ENCODE measurements at places on chromosomes 11 and 22. TPM values are rescaled to one million over a fixed set of nuclear protein-coding genes. Genes with fewer than 3 reads are reported as not detected.

Gene UBQLN3
- not detected for total RNA-seq

Gene SCGB2A2
- total RNA-seq: not detected

Gene USP2
- 5.2 TPM for total RNA-seq

Gene HPX
- total RNA-seq: 0.86 TPM

Gene EFCAB6
- total RNA-seq: 2.7 TPM

Gene PDE2A
- total RNA-seq: 48.2 TPM

Gene TAF1D
- total RNA-seq: 54.0 TPM

Gene PRAME
- total RNA-seq: not detected

Gene HTR3B
- not detected for total RNA-seq

Gene JAM3
- total RNA-seq: 85.1 TPM

Gene FAM181B
- 1.2 TPM for total RNA-seq

Gene NNMT
- 88.9 TPM for total RNA-seq

Gene SWAP70
- 54.9 TPM for total RNA-seq

Gene ADAMTS15
- total RNA-seq: 10.5 TPM

Gene SLC22A9
- total RNA-seq: not detected

Gene LRRC74B
- not detected for total RNA-seq

Gene DEFB131B
- not detected for total RNA-seq

Gene ASCL2
- not detected for total RNA-seq

Gene TEX54
- total RNA-seq: not detected

Gene ACP2
- 32.8 TPM for total RNA-seq

Gene GAL
- total RNA-seq: 8.1 TPM

Gene MTMR3
- 33.5 TPM for total RNA-seq

Gene CHRM1
- 0.33 TPM for total RNA-seq

Data from esophagus muscularis mucosa (tissue), 4 donors.